Central memory CD4-positive, alpha-beta T cell (primary cell): ENCODE measurements at places on chromosomes 1 and 21.

DNA sequence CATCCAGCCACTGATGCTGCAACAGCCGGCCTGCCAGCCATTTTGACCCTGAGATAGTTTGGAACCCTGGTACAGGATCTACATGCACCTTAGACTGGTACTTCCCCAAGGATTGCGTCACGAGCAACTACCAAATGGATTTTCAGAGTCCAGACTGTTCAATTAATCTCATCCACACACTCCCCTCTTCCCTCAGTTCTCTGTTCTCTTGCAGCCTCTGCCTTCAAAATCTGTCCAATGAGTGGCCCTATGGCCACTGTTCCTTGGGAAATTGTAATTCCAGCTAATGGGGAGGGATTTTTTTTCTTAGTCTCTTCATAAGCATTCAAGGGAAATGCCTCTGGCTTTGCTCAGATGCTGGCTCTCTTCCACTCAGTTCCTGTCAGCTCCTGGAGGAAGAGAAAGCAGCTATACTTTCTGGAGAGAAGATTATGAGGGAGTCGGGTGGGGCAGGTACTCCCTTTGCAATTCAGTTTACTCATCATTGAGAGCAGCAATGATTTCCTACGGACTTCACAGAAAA is 19.8 kb upstream of the UAP1 start:
- no peak for DNase-seq

DNA sequence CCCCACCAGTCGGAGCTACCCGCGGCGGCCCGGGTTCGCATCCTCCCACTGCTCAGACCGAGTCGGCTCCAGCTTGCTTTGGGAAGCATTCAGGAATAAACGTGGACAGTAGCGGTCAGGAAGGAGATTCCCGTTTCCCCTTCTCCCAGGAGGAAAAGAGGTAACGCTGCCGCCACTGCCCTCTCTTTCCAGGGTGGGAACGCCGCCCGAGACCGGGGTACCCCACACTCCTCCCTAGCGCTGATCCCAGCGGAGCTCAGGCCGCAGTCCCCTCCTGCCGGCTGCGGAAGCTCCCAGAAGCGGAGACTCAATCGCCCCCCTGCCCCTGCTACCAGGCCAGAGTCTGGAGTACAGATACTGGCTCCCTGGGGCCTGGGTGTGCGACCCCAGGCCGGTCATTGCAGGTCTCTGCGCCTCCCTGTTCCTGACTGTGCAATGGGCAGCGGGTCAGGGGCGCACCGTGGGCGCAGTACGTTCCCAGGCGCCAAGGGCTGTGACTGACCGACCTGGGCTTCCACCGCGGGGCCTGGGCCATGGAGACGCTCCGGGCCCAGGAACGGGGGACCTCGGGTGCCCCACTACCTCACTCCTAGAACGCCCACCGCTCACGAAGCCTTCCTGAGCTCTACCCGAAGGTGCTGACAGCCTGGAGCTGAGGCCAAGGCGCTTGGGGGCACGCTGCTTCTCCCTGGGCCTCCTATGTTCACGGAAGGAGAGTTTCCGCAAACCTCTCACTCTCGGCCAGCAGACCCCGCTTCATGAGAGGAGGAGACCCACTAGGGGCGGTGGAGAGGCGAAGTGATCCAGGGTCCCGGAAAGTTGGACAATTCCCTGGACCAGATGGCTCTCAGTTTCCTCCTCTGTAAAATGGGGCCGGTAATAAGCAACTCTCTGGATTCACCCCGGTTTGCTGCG is 7.8 kb downstream of the DMRTA2 start:
- no peak for DNase-seq

- DNase-seq, result no peak
Measured at GRCh38 chr21:39580744-39581143, 32.0 kb upstream of the B3GALT5 start.

DNA sequence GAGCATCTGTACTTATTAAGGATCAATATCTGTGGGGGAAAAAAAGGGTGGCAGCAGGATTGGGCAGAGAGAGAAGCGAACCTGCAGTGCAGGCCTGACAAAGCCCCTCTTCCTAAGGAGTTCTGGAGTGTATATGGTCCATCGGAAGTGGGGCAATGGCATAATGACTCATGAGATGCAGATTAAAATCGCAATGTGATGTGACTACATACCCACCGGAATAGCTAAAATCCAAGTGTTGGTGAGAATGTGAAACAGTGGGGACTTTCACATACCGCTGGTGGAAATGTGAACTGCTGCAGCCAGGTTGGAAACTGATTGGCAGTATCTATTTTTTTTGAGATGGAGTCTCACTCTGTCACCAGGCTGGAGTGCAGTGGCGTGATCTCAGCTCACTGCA is 8.2 kb upstream of the CREG1 start:
- DNase-seq, result no peak

- no peak for DNase-seq
Measured at GRCh38 chr1:79845936-79846335, 839.4 kb upstream of the ADGRL4 start.

GRCh38 chr1:244502630-244503029 is 41.6 kb downstream of the CATSPERE start:
- no peak for DNase-seq

DNA sequence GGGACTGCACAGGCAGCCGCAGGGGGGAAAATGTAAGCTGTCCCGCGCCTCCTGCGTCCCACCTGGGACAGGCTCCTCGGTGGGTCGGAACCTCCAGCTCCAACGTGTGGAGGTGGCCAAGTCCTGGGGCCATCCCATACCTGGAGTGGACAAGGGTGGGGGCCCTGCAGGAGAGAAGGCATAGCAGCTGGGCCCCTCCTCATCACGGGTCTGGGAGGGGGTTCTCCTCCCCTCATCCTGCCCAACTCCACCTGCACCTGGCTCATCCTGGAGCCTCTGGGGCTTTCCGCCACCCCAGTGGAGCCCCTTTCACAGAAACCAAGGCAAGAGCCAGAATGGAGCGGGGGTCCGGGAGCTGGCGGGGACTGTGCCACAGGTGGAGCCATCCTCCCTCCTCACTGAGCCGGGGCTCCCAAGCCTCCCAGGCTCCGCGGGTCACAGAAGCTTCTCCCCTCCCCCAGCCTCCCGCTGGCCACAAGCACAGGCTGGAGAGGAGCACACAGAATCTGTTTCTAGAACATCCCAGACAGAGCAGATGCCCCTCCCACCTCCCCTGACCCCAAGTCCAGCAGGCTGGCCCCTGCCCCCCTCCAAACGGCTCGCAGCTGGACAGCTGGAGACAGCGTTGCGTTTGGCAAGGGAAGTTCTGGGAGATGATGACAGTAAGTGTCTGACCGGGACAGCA is 65.8 kb downstream of the MEGF6 start:
- no peak for DNase-seq

- DNase-seq, result no peak
Measured at GRCh38 chr1:156103521-156103947, 11.0 kb upstream of the LMNA start.

DNA sequence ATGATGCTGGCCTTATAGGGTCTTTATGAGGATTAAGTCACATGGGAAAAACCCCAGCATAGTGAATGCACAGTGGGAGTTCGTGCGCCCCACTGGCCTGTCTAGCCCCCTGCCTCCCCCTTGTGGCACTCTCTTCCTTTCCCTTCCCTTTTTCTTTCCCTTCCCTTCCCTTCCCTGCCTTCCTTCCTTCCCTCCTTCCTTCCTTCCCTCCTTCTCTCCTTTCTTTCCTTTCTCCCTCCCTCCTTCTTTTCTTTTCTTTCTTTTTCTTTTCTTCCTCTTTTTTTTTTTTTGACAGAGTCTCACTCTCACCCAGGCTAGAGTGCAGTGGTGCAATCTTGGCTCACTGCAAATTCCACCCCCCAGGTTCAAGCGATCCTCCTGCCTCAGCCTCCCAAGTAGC is 38.6 kb downstream of the HTR6 start:
- no peak for DNase-seq

DNA sequence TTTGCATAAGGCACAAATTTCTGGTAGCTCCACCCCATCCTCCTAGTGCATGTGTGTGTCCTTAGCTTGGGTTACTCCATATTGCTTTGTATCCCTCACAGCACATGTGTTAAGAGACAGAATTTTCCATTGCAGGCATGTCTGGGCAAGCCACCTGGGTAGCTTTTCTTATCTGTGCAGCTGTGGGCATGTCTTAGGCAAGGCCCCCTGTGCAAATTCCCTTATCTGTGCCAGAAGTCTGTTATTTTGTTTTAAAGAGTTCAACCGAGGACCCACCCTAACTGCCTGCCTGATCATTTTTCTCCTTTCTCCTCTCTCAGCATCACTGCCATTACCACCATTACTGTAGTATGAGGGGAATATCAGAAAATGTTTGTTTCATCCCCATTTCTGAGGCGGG is 131.9 kb downstream of the CYYR1 start:
- no peak for DNase-seq

DNA sequence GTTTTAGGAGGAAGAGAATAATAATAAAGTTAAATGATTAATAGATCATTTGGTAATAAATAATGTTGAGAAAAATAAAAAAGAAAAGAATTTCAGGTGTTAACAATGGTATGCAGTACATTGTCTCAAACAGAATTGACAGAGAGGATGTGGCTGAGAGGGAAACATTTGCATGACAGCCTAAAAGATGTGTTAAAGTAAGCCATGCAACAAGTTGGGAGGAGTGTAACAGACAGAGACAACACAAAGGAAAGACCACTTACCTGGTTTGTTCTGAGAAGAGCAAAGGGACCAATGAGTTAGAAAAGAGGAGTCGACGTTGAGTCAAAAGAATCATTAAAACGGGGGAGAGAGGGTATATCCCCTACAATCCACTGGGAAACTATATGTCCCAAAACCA is 814.0 kb downstream of the KCNT2 start:
- no peak for DNase-seq

DNA sequence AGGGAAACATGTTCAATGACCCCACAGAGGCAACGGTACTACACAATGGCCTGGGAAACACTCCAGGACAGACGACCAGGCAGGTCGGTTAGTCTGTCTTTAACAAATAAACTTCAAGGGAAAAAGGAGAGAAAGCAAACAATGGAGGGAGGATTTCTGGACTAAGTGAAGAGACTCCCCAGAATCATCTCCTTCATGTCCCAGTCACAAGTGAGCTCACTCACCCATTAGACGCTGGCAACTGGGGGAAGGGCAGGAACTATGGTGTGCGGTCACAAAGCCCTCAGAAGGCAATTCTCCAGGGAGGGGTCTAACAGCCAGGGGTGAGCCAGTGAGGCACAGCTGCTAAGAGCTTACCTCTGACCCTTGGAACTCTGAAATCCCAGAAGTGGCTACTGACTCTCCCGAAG is 55.7 kb upstream of the NADK start:
- no peak for DNase-seq

DNA sequence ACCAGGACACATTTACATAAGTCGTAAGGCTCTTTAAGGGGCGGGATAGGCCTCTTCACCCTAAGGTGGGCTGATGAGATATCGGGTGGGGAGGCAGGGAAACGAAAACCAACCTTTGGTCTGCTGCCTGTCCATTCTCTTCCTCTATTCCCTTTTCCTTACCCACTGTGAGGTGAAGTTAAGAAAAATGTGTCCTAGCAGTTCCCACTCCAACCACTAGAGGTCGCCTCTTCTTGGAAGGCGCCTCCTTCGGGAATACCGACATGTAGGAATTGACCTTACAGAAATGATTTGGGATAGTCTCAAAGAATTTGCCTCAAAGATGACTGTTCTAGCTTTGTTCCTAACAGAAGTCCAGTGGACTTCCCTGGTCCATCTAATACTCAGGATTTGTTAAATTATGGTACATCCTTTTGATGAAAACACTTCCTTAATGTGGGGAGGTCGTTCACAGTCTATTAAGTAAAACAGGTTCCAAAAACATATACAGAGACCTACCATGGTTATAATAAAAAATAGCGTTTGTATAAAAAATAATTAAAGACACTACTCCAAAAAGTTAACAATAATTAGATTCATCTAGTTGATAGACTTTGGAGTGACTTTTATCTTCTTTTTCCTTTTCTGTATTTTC is 14.1 kb downstream of the AZIN2 start:
- DNase-seq, result no peak

- no peak for DNase-seq
Measured at GRCh38 chr1:93108335-93108734, 29.3 kb downstream of the MTF2 start.

GRCh38 chr1:25619101-25619890 is 2.7 kb downstream of the MAN1C1 start:
- DNase-seq, result peak; percentile 50

DNA sequence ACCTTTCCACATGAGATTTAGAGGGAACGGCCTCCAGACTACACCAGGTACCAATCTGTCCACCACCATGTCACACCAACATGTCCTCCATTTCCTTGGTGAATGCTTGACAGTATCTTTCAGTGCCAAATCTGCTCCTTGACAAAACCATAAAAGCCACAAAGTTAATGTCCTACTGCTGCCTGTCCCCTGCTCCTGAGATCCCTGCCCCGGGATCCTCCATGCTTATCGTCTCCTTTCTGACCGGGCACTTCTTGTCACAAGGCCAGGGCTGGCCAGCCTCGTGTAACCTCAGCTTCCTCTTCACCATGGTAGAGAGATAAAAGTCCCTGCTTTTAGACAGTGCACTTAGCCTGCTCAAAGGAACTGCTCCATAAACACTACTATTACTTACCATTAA is 136.2 kb downstream of the NAV1 start:
- no peak for DNase-seq

DNA sequence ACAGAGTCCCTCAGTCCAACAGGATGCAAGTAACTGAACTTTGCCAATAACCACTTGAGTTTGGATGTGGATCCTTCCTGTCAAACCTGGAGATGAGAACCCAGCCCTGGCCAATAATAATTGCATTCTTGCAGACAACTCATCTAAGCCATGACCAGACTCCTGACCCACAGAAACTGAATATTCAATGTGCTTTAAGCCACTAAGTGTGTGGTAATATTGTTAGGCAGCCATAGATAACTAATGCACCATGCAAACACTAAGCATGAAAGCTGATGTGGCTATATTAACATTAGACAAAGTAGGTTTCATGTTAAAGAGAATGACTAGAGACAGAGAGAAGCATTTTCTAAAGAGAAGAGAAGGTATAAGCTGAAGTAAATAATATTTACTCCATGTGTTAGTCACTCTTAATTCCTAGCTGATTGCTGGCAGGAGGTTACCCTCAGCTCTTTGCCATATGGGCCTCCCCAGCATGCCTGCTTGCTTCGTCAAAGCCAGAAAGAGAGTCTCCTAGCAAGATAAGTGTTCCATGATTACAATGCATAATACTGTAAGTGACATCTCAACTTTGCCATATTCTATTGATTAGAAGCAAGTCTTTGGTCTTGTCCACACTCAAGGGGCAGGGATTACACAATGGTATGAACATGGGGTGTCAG is 276.4 kb upstream of the PLXNA2 start:
- no peak for DNase-seq

- no peak for DNase-seq
Measured at GRCh38 chr1:215807218-215807617, 240.1 kb downstream of the KCTD3 start.
